Sigmoid colon (tissue), 7 donors: ENCODE measurements at places on chromosomes 12 and 14. TPM values are rescaled to one million over a fixed set of nuclear protein-coding genes. Genes with fewer than 3 reads are reported as not detected.

GRCh38 chr12:65619018-65619417 lies 205.3 kb upstream of the HMGA2 start:
- no peak for DNase-seq

- peak; percentile 71 for DNase-seq
These were observed 102.0 kb downstream of the EGLN3 start for GRCh38 chr14:33848706-33849454.

DNA sequence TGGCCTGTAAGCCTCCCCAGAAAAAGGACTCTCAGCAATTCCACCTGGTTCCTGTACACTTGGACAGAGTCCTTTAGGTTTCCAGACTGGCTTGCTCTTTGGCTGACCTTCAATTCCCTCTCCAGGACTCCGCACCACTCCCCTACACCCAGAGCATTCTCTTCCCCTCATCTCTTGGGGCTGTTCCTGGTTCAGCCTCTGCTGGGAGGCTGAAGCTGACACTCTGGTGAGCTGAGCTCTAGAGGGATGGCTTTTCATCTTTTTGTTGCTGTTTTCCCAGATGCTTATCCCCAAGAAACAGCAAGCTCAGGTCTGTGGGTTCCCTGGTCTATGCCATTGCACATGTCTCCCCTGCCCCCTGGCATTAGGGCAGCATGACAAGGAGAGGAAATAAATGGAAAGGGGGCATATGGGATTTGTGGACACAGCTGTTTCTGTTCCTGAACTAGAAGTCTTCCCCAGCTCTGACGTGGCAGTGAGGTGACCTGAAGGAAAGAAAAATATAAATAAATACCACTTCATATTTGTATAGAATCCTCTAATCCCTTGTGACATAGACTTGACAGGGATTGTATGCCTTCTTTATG lies 1.3 kb downstream of the RNASE7 start:
- no peak for DNase-seq

- DNase-seq, result no peak
These were observed 67.6 kb downstream of the PTPN11 start for GRCh38 chr12:112486361-112486760.

DNA sequence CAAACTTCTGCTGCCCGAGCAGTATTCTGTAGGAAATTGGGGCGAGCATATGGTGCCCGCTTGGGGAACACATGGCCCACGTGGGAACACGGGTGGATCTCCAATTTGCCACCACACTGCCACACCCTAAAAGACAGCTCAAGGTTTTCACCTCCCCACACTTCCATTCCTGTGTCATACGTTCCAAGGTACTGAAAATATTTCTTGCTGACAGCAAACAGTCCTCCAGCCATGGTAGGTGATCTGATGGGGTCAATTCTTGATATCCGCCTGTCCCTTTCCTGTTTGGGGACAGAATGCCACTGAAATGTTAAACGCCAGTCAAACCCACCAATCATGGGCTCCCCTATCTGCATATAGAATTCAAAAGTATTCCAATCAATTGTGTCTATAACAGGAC lies 1.2 kb downstream of the GALNT4 start:
- no peak for DNase-seq

The ADAMTS20 gene
- total RNA-seq, result not detected

- DNase-seq, result no peak
These were observed 45.7 kb downstream of the TAOK3 start for GRCh38 chr12:118326991-118327390.

DNA sequence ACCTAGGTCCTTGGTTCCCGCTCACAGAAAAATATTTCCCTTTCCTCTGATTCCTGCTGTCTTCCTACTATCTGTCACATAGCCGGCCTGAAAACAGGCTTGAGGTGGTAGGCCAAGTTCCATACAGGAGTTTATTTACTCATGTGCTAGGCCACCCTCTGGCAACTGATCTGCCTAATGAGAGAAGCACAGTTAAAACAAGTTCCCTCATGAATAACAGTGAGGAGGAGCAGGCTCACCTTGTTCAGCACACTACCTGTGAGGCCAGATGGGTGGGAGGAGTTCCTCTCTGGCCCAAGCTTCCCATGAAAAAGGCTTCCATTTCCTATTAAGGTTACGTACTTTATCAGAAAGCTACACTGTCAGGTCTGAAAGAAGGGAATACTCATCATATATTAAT lies 206.0 kb downstream of the MYRFL start:
- DNase-seq, result no peak

DNA sequence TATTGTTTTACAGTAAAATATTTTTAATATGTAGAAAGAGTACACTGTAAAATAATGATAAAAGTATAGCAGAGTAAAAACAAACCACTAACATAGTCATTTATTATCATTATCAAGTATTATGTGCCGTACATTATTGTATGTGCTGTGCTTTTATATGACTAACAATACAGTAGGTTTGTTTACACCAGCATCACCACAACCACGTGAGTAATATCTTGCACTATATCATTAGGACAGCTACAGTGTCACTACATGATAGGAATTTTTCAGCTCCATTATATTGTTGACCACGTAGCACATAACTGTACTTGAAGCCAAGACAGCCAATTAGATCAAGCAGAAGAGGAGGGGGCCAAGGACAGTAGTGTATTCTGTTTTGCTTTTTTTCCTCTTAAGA lies 415.4 kb downstream of the RAD51B start:
- DNase-seq, result no peak

GRCh38 chr14:49989966-49990365 lies 97.1 kb downstream of the ARF6 start:
- DNase-seq, result no peak

GRCh38 chr12:93315907-93316622 lies 61.7 kb upstream of the NUDT4 start:
- DNase-seq, result no peak

DNA sequence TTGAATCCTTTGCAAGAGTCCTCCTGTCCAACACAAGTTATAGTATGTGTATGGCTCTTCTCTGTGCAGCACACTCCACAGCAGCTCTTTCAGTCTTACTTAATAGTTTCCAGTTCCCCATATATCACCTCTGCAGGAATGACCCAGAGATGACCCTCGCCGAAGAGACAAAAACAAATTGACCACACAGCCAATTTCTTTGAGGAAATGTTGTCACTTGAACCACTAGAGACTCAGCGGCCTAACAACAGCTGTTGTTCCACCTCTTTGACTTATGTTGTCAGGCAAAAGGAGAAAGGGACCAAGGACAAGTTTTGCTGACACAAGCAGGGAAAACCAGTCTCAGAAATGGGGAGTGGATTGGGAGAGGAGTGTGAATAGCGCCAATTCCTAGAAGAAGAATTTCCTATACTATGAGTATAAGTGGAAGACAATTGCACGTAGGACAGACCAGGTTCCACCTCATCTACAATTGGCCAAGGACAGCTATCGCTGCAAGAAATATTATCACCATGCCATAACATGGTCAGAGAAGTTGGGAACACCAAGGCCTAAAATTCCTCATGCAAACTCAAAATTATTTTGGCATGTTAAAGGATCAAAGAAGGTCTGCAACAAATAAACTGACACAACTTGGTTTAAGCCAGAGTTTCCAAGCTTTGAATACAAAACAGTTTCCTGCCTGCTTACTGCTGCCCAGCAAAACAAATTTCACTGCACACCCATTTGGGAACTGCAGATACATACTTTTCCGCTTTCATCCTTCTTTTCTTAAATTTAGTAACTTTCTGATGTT lies 41.7 kb upstream of the ITPR2 start:
- DNase-seq, result no peak

The SLC2A13 gene
- 20.2 TPM for total RNA-seq

- no peak for DNase-seq
These were observed 190.4 kb upstream of the BCL2L14 start for GRCh38 chr12:11880381-11880780.

The PLA2G1B gene
- total RNA-seq, result not detected

The EGLN3 gene
- total RNA-seq, result 13.4 TPM

- DNase-seq, result no peak
These were observed 7.0 kb upstream of the STAB2 start for GRCh38 chr12:103580026-103580425.

The TAS2R50 gene
- total RNA-seq, result 1.4 TPM

- DNase-seq, result no peak
These were observed 6.4 kb upstream of the A2M start for GRCh38 chr12:9122091-9122609.

The MAP1LC3B2 gene
- total RNA-seq, result not detected

The TMEM52B gene
- total RNA-seq, result not detected

DNA sequence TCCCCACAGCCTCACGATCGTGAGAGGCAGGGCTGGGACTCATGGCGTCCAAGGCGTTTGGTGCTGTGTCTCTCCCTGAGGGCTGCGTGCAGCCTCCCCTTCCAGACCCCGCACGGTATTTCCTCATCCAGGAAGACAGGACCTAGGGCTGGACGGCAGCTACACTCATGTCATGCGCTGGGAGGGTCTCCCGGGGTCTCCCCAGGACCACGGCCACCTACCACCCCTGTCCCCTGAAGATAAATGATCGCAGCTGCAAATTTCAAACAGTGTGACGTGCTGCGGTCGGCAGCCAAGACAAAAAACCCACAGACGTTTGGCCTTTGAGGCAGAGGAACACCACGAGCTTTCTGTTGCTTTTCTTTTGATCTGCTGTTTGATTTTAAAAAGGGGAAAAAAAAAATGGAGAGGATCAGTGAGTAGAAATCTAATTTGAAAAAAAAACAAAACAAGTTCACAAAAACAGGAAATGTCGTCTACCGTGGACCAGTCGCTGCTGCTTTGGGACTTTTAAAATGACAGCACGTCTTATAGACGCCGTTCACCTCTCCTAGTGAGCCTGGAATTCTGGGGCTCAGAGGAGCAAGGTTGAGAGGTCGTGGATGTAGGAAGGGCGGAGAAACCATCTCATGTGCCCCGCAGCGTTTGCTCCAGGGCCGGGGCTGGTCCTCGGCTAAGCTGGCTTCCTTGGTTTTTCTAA lies 237.6 kb downstream of the SLC41A2 start:
- DNase-seq, result no peak

The TAS2R42 gene
- total RNA-seq, result not detected
